ENCODE measurements at places on chromosomes 7 and 10.

DNA sequence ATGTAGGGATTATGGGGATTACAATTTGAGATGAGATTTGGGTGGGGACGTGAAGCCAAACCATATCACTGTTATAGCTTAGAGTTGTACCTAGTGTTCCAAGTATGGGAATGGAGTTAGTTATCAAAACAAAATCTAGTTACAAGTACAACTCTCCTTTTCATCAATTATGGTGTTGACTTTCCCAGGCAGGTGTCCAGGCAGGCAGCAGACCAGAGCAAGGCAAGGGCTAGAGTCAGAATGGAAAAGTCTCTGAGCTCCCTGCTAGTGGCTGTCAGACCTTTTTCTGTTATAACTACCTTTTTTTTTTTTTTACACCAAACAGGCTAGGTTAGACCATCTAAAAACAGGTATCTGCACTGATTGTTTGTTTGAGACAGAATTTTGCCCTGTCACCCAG is 29.2 kb downstream of the PTER start:
- no peak for DNase-seq

- no peak for DNase-seq
These were observed 157.0 kb downstream of the EMX2 start for GRCh38 chr10:117699436-117700075.

GRCh38 chr7:155620497-155620896 is 24.0 kb upstream of the RBM33 start:
- DNase-seq, result no peak

- no peak for DNase-seq
These were observed 27.3 kb upstream of the CALD1 start for GRCh38 chr7:134752006-134752760.

- no peak for DNase-seq
These were observed 2.0 kb downstream of the KCNMA1 start for GRCh38 chr10:77635402-77636227.

GRCh38 chr10:5952731-5953385 is 24.5 kb downstream of the IL15RA start:
- DNase-seq, result no peak

DNA sequence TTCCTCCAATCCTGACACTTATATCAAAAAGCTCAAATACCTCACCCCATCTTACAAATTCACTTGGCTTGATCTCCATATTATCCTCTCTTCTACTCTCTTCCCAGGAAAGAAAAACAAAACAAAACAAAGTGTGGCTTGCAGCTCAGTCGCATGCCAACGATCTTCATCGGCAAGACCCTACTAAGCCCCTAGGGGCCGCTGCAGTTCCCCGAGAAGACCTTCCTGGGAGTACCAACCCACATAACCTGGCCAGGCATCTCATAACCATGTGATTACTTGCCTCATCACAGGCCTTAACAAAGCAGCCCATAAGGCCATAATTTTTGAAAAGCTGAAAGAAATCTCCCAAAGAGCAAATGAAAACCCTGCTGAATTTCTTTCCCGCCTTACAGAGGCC is 103.7 kb downstream of the ZNF92 start:
- DNase-seq, result no peak

GRCh38 chr7:43666938-43667337 is 62.4 kb downstream of the COA1 start:
- DNase-seq, result no peak

Data from hematopoietic multipotent progenitor cell treated with erythropoietin and hydrocortisone succinate and interleukin-3 and kit ligand, for 15 days (in vitro differentiated cells).